ENCODE measurements at places on chromosomes 5 and 9.

- DNase-seq: no peak
Measured at GRCh38 chr5:69492923-69493395, 369 bp downstream of the OCLN start.

GRCh38 chr9:16974436-16974835 is 104.0 kb upstream of the BNC2 start:
- no peak for DNase-seq

GRCh38 chr5:114857941-114858551 is 311.7 kb downstream of the TRIM36 start:
- no peak for DNase-seq

DNA sequence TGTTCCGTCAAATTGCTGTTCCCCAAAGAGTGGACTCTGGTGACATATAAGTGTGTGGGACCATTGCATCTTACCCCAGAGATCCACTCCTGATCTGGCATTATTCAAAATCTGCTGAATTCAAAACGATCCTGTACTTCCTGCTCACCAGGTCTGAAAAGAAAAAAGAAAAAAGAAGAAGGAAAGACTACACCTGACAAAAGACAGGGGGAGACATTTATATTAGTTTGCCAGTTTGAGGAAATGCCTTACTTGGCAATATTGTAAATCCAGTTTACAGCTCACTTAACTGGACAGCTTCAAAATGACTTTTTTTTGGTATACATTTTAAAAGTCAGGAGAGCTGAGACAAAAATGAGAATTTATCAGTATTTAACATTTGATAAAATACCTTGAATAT is 15.0 kb upstream of the GRHPR start:
- no peak for DNase-seq

DNA sequence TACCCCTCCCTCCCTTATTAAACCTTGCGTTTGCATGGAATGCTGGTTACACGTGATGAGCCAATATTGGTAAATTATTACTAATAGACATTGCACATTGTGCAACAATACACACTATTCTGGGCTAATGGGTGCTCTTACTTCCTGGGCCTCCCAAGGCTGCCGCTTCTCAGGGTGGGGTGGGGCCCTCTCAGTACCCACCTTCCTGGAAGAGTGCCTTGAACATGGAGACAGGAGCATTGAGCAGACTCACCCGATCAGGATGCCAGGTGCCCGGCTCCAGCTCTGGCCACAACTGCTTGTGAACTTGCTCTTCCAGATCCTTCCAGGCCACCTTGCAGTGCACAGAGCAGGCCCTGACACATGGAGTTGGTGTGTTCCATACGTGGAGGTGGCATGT is 24.7 kb upstream of the CEP72 start:
- DNase-seq: no peak

DNA sequence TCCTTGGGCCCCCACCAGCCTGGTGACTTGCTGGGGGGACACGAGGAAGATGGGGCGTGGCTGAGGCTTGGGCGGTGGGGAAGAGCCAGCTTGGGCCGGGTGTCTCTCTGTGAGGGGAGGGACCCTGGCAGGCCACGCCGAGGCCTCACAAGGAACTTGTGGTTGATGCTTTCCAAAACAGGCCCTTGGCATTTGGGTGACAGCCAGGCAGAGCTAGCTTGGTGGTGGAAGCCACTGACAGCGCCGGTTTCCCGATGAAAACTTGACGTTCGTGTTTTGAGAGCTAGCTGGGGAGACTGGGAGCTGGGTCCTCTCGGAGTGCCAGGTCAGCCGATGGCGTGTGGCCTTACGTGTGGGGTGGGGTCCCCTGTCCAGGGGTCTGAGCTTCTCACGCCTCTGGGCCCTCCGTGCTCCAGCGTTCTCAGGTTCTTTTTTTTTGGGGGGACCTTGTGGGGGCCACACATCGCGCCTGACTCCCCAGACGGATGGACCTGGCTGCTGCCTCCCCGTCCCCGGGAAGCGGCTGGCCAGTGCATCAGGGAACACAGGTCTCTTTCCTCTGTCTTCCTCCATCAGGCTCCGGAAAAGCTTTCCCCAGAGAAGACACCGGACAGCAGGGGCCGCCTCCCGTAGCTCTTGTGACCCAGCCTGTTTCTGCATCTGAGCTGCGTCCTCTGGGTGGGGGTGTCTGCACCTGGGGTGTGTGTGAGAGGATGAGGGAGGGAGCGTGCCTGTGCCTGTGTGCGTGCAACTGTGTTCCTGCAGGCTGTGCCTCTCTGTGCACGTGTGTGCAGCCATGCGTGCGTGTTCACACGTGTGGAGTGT is 129.3 kb upstream of the LPCAT1 start:
- DNase-seq: no peak

GRCh38 chr9:18747595-18747994 is 273.6 kb downstream of the ADAMTSL1 start:
- no peak for DNase-seq

GRCh38 chr9:98361645-98362044 is 106.2 kb upstream of the TBC1D2 start:
- DNase-seq: no peak

- peak; percentile 6 for DNase-seq
Measured at GRCh38 chr5:136042665-136043121, 13.9 kb downstream of the TGFBI start.

GRCh38 chr9:93051680-93052089 is 6.8 kb upstream of the SUSD3 start:
- no peak for DNase-seq

GRCh38 chr9:70602321-70603019 is 188.0 kb upstream of the KLF9 start:
- peak; percentile 11 for DNase-seq

GRCh38 chr5:67414712-67415111 is 218.1 kb upstream of the CD180 start:
- no peak for DNase-seq

DNA sequence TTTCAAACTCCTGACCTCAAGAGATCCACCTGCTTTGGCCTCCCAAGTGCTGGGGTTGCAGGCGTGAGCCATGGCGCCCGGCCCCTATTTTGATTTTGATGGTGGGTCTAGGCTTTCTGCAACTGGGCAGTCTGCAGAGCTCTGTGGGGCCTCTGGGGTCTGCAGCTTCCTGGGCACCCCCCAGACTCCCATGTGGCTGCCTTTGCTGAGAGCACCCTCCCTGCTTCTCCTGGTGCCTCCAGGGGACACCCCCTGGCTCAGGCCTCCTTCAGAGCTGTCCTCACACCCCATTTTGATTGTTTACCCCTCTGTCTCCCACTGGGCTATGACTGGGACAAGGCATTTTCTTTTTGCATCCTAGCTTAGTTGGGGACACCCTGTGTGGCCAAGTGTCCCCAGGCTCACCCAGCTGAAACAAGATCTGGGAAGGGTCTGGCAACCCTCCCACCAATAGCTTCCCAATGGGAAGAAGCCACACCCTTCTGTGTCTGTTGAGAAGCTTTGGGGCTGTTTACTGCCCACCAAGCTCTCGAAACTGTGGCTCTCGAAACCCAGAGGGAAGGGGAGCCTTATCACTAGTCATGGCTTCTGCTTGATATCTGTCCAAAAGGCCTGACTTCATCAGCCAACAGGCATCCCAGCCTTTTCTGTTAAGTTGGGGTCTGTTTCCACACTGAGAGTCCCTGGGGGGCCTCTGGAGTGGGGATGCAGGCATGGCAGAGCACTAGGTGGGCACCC is 204.4 kb upstream of the IER5L start:
- no peak for DNase-seq

DNA sequence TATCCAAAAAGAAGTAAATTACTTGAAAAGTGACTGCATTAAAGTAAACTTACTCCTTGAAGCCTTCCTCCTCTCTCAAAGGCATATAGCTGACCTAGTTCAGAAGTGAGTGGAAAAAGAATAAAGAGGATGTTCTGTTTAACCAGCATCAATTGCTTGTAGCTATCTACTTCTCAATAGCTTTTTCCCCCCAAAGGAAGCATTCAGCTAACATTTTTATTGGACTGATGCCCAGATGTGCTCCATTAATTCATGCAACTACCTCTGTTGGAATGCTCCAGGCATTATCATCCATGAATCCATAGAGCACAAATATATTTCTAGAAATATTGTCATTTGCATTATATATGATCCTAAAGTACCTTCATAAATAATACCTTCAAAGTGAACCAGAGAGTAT is 132.8 kb downstream of the RASEF start:
- DNase-seq: no peak

DNA sequence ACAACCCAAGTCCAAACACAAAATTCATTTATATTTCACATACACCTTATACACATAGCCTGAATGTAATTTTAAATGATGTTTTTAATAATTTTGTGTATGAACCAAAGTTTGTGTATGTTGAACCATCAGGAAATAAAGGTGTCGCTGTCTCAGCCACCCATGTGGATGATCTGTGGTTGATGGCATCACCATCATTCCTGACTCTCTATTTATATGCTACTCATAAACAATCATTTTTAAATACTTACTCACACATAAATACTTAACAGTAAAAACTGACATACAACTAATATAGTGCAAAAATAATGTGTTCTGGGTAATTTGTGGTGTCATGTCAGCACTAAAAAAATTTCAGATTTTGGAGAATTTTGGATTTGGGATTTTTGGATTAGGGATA is 38.4 kb downstream of the SMC5 start:
- DNase-seq: no peak

DNA sequence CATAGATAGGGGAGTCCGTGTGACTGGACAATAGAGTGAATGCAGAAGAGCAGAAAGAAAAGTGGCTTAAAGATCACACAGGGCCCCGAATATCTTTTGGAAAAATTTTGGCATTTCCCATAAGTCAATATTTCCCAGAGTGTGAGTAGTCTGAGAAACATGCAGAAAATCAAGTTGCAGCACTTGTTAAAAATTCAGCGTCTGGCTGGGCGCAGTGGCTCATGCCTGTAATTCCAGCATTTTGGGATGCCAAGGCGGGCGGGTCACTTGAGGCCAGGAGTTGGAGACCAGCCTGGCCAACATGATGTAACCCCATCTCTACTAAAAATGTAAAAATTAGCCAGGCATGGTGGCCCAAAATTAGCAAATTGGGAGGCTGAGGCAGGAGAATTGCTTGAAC is 227.0 kb downstream of the DRD1 start:
- no peak for DNase-seq

GRCh38 chr5:37777432-37778130 is 62.3 kb downstream of the GDNF start:
- DNase-seq: no peak

DNA sequence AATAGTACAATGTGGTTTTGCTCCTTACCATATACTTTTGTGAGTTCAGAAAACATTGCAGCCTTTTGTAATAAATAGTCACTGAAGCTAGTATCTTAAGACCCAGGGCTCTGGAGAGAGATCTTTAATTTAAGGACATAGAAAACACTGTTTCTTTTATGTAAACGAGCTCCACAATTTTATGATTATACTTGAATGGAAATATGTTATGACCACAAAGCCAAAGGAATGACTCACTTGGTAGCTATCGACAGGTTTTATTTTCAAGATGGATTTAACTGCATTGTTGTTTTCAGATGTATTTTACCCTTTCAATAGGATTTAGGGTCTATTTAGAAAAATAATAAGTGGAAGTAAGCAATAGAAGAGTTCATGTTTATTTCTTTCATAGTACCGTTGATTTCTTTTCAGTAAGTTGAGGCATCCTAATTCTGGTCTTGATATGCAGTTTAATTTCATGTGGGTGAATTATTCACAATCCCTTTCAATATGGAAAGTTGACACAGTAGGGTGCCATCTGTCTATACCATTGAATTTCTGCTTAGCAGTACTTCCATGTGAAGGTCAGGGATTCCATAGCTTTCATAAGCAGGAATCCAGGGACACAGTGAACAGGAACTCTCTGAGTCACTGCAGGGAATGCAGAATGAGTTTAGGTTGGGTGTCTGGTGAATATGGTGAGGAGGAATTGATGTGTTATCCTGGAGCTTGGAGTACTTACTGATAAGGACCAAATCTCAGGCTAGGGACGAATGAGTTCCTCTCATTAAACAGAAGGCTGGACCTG is 157.6 kb downstream of the CD180 start:
- no peak for DNase-seq

- no peak for DNase-seq
Measured at GRCh38 chr5:39891376-39891775, 466.6 kb upstream of the DAB2 start.

DNA sequence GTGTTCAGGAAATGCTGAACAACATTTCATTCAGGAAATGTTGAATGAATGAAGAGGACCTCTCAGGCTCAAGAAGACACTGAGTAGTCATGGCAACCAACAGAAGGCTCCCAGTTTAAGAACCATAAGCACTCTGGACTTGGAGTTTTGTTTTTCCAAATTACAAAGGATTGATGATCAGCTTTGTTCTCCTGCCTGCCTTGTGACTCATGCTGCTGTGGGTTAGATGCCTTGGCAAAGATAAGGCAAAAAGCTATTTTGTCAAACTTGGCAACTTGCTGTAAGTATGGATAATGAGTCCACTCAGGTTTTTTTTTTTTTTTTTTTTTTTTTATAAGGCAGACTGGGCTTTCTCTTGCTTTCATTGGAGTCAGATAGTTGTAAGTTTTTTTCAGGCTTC is 365.0 kb downstream of the TMEM232 start:
- DNase-seq: no peak

GRCh38 chr5:36150676-36151433 is 832 bp downstream of the LMBRD2 start:
- DNase-seq: peak; percentile 55

DNA sequence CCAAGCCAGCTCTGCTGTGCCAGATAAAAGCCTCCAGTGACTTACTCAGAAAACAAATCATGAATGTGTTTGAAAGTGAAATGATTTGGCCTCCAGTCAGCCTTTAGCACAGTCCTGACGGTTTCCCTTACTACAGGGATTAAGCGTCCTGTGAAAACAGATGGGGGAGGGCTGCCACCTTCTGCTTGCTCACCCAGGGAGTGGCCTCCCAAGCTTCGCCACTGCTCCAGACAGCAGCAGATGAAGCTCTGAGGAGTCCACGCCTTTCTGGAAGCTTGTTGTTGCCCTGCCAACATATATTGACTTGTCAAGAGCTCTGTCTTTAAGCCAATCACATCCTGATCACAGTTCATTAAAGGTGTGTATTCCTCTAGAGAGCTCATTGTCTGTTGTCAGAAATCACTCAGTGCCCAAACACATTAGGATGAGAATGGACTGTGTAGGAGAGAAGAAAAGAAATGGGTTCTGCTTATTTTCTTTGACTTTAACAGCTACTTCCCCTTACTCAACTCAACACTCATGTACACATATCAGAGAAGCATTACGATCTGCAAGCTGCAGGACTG is 4.9 kb upstream of the FYB1 start:
- no peak for DNase-seq

DNA sequence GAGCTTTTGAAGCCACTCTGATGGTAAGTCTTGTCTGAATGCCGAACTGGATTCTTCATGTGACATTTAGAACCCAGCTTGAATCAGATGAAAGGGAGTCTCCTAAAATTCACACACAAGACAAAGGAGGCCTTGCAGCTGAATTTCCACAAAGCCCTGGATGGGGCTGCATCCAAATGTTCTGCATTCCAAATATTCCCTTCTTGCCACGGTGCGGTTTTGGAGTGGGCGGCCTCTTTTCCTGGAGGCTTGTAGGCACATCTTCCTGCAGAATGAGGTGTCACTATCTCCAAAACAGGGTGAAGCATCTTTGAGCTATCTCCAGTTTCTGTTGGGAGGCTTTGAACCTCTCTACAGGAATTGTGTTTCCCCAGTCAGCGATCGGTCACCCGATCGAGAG is 342.7 kb downstream of the ARHGEF28 start:
- no peak for DNase-seq

GRCh38 chr5:17326600-17327037 is 109.2 kb downstream of the BASP1 start:
- DNase-seq: no peak
